ENCODE measurements at places on chromosomes 1 and 21.

DNA sequence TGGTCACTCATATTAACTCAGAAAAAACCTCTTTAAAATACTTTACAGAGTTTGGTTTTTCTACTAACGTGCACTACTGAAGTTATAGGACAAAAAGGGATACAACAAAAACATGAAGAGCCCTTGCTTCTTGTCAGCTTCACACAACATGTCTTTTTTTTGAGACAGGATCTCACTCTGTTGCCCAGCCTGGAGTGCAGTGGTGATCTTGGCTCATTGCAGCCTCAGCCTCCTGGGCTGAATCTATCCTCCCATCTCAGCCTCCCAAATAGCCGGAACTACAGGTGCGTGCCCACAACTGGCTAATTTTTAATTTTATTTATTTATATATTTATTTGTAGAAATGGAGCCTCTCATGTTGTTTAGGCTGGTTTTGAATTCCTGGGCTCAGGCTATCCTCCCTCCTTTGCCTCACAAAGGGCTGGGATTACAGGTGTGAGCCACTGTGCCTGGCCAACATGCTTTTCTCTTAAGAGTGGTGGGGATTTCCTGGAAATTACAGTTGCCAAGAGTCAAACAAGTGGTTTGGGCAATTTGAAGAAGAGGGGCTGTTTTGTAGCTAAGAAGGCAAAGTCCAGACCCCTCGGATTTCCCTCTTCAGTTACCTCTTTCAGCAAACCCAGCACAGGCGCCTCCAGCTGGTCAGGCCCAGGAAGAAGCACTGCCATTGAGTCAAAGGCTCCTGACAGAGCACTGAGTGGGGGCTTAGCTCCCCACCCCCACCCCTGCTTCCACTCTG is 6.4 kb upstream of the SMPDL3B start:
- DNase-seq, result no peak

DNA sequence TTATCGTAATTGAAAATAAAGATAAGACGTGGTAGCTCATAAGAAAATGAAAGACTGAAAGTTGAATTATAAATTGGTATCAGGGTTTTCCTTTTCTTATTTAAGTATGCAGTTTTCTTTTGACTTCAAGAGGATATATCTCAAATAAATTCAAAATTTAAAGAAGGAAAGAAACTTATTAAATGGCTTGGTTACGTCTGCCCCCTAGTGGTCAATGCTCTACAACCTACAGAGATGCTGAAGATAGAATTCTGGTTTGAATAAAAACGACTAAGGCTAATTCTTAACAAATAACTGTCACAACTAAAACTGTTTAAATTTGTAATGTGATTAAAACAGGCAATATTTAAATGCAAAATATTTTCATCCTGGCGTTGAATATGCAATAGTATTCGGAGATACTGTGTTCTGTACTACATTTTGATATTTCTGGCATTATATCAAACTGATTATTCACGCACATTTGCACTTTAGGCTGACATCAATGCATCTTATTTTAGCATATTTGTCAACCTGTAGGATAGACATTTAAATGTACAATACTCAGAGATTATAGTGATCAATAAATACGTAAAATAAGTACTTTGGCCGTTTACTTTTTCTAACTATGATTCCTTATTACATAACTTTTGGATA is 26.8 kb downstream of the IFI44 start:
- no peak for DNase-seq

DNA sequence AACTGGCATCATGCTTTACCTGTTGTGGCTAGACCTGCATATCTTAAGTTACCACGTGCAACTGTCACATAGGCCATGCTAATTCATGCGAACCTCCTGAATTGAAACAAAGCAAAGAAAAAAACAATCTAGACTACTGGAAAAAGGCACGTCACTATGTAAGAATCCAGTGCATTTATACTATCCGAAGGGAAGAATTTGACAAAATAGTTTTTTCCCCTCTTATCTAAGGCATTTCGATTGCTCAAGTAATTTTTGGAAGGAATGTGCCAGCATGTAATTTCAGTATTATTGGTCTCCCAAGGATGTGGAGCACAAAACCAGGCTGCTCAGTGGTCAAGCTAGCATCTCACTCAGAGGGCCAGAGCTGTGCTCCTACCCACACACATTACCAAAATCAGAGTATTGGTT is 31.5 kb upstream of the C1orf198 start:
- no peak for DNase-seq

GRCh38 chr1:3495776-3496745 is 41.6 kb downstream of the ARHGEF16 start:
- DNase-seq, result no peak

Measured in activated effector memory CD4-positive, alpha-beta T cell treated with Interleukin-2 at 50 U/mL for 16 hours (primary cell).